Stimulated activated CD4-positive, alpha-beta T cell treated with anti-CD3 and anti-CD28 coated beads, Interleukin-4, amount 100 ng/mL, for 24 hours (primary cell): ENCODE measurements at places on chromosomes 6 and 20.

GRCh38 chr6:132314432-132314831 is 86.8 kb downstream of the MOXD1 start:
- no peak for DNase-seq

DNA sequence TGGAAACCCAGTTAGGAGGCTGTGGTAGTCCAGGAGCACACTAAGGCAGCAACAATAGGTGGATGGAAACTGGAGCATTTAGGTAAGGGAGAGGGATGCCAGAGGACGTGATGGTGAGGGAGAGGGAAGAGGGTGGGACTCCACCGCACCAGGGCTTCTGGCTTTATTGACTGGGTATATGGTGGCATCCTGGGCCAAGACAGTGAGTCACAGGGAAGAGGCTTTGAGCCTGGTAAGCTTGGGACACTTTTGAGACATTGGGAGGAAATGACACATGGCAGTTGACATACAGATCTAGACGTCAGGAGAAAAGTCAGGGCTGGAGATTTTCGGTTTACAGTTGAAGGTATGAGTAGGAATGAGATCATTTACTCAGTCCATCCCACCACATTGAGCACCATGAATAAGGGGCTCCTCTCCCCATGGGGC is 14.9 kb downstream of the NT5E start:
- DNase-seq, result peak; percentile 50

- no peak for DNase-seq
Measured at GRCh38 chr6:41334482-41335040, 847 bp upstream of the NCR2 start.

DNA sequence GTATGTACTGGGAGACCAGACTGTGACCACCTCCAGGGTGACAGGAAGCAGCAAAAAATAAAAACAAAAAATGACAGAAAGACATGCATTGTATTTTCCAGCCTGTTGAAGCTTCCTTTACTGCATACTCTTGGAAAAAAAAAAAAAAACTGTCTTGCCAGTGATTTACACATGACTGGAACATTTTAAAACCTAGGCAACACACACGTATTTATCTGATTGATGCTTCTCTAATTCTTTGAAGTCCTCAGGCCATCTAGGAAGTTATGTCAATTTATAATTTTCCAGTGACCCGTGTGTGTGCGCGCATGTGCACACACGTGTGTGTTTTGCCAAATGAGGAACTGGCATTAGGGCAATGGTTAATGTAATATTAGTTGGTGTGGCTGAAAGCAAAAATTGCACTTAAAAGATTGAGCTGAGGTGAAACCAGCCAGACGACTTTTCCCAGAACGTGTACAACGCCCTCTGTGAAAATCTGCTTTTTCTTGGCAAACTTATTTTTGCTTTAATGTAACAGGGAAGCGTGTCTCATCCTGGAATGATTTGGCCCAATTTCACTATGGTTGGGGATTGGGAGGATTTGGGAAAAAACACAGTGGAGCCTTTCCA is 315.2 kb downstream of the TFAP2A start:
- DNase-seq, result no peak

DNA sequence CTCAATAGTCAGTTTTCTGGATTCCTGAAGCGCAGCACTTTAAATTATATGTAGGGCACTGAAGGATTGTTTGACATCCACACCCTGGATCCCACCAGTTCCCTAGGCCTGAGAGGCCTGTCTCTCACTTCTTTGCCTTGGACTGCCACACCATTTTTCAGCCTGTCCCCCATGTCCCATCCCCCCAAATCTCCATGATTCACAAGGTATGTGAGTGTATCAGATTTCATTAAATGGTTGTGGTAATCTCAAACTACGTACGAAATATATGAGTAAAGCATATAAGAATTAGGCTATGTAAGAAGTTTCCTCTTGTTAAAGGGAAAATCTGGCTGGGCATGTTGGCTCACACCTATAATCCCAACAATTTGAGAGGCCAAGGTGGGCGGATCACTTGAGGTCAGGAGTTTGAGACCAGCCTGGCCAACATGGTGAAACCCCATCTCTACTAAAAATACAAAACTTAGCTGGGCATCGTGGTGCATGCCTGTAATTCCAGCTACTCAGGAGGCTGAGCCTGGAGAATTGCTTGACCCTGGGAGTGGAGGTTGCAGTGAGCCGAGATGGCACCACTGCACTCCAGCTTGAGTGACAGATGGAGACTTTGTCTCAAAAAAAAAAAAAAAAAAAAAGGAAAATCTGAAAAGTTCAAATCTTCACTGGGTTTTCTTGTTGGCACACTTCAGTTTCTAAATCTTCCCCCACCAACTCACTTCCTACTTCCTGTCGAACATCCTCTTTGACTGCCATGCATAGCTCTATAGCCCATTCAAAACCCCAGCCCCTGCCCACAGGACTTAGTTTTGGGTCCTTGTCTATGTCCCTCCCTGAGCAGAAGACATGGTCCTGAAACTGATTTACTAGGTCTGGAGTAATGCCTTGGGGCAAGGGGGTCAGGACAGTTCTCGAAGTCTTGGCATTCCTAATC is 97.3 kb upstream of the SHLD1 start:
- no peak for DNase-seq

GRCh38 chr20:11791835-11792567 is 125.7 kb upstream of the BTBD3 start:
- no peak for DNase-seq

GRCh38 chr20:52998268-52998667 is 26.1 kb downstream of the TSHZ2 start:
- no peak for DNase-seq

DNA sequence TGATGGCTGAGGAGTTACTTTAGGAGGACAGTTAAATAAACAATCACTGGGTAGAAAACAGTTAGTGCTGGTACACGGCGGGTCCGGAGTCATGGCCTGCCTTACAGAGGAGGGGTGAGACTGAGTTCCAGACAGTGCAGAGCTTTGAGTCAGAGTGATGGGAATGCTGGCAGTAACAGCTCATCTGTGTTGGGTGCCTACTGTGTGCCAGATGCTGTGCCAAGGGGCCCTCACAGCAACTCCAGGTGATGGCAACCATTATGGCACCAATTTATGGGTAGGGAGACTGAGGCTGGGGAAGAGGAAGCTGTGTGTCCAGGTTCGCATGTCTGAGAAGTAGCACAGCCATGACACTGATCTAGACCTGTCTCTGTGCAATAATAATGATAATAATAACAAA is 132.6 kb downstream of the CEBPB start:
- DNase-seq, result no peak

DNA sequence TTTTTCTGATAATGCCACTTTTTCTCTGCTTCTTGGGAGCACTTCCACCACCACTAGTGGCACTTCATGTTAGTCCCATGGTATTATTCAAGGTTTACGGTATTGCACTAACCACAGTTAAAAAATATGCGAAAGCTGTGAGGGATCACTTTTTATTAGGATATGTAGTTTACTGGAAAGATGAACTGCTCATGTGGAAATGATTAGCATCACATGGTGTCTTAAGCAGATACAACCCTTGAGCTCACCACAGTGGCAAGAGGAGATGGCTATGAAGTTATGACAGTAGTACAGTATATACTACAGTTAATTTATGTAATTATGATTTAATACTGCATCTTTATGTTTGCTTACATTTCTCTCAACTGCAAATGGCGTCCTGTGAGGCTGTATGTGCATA is 134.5 kb upstream of the HMGN3 start:
- DNase-seq, result no peak

- no peak for DNase-seq
Measured at GRCh38 chr6:135323202-135323668, 142.1 kb downstream of the MYB start.

DNA sequence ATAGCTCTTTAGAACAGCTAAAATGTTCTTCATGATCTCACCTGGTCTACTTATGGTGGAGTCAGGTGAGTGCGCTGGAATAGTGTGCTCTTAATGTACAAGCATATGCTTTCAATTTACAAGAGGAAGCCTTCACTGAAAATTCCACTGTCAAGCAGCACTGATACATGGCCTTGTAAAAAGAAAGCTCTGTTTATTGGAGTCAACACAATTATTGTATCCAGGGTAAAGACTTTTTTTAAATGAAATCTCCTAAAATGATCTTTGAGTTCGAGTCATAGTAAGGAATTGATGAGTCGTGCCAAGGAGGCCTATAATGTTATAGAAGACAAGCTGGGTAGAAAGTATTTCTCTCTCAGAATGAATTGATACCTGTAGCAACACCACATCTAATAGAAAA is 41.6 kb upstream of the CARMIL1 start:
- DNase-seq, result no peak

DNA sequence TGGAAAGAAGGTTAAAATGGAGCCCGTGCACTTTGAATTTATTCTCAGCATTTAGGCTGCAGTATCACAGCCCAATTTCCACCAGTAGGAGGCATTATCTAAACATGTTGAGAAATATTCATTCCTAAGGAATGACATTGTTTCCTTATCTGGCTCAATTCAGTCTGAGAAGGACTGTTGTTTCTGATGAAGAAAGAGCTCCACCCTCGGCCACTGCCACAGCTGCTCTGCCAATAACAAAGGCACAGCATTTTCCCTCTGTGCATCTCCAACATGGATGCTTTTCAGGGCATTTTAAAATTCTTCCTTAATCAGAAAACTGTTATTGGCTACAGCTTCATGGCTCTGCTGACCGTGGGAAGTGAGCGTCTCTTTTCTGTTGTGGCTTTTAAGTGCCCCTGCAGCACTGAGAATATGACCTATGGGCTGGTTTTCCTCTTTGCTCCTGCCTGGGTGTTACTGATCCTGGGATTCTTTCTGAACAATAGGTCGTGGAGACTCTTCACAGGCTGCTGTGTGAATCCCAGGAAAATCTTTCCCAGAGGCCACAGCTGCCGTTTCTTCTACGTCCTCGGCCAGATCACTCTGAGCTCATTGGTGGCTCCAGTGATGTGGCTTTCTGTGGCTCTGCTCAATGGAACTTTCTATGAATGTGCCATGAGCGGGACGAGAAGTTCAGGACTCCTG is at the start of gene CALHM5:
Gene CALHM5, plus strand, starts transcription at position 216 of the 687 bp plus-strand sequence. Its CDS starts 58 bp downstream, at position 274.
- no peak for DNase-seq

DNA sequence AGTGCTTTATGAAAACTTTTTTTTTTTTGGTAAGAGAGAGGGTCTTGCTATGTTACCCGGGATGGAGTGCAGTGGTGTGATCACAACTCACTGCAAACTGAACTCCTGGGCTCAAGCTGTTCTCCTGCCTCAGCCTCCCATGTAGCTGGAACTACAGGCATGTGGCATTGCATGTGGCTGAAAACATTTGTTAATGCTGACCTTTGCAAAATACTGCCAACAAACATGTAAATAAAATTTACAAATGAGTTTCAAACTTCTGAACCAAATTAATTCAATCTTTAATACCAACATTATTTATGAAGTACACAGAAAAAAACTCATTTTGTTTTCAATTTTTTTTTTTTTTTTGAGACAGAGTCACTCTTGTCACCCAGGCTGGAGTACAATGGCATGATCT is 26.1 kb upstream of the ZBTB2 start:
- no peak for DNase-seq

DNA sequence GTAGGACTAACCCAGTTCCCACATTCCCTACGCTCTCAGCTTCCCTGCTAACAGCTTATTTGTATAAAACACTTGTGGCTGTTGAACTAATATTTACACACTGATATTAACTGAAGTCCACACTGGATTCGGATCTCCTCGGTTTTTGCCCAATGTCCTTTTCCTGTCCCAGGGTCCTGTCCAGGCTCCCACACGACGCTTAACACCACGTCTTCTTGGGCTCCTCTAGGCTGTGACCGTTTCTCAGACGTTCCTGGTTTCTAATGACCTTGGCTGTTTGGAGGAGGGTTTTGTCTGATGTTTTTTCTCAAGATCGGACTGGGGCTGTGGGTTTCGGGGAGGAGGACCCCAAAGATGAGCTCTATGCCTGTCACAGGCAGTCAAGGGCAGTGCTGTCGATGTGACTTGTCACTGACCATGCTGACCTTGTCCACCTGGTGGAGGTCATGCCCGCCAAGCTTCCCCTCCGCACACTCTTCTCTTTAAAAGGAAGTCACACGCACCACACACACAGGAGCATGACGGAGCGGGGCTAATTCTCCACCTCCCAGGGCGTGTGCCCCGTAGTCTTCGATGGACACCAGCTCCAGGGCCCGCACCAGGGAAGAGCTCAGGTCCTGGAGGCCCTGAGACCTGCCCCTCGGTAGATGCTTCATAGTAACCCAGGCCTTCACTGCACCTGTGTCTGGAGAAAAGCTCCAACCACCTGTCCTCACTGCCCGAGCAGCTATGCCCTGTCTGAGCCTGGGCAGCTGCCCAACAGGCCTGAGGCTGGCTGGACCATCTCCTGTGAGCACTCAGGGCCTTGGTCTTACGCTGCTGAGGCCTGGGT is 72.0 kb downstream of the TTLL2 start:
- no peak for DNase-seq

- DNase-seq, result no peak
Measured at GRCh38 chr6:143559051-143559660, 47.6 kb upstream of the FUCA2 start.

DNA sequence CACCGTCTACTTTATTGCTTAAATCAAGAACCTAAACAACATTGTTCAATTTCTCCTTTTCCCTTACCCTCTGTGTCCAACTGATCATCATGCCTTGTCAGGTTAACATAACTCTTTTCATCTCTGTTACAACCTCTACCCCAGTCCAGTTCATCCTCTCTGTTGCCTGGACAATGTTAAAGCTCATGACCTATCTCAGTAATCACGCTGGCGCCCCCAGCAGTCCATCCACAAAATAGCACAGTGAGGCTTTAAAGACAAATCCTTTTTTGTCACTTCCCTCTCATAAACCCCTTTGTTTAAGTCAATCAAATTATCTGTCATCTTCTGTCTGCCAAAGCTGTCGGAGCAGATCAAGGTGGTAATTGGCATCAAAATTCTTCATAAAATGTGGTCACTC is 140.1 kb downstream of the QKI start:
- peak; percentile 50 for DNase-seq

GRCh38 chr6:5838656-5839396 is 167.9 kb downstream of the NRN1 start:
- DNase-seq, result no peak

DNA sequence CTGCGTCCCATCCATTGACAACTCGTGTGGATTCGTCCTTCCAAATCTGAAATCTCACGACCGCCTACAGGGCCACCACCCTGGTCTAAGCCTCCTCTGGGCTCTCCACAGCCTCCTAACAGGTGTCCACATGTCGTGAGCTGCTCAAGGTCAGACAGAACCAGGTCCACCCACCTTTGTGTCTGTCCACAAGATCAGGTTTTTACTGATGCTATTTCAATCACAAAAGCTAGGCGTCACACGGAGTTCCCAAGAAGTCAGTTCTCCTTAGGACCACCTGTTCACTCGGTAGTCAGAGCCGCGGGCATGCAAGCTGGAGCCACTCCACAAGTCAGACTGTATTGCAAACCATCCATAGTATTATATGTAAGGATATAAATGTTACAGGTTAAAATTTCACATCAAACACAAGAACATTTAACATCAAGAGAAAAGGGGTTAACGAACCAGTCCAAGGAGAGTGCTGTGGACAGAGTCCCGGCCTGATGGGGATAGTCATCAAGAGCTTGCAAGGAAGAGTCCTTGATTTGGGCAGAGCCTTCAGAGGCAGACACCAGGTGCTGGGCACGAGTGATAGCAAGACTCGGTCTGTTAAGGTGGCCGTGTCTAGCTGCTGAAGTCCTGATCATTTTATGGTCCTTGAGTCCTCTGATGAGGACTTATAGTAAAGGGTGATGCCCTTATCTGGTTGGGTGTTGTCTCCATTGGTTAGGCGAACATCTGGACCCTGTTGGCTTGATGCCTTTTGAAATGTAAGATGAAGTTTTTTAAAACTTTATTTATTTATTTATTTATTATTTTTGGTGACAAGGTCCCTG is 731 bp upstream of the DNPH1 start:
- no peak for DNase-seq

GRCh38 chr6:147604373-147604772 is 95.9 kb downstream of the SAMD5 start:
- DNase-seq, result no peak

- no peak for DNase-seq
Measured at GRCh38 chr6:126143761-126144251, 157.5 kb downstream of the TRMT11 start.
